WERI-Rb-1 (cell line): ENCODE measurements at places on chromosomes 2 and 18.

- no peak for DNase-seq
Measured at GRCh38 chr2:217107480-217107879, 247.6 kb upstream of the TNP1 start.

DNA sequence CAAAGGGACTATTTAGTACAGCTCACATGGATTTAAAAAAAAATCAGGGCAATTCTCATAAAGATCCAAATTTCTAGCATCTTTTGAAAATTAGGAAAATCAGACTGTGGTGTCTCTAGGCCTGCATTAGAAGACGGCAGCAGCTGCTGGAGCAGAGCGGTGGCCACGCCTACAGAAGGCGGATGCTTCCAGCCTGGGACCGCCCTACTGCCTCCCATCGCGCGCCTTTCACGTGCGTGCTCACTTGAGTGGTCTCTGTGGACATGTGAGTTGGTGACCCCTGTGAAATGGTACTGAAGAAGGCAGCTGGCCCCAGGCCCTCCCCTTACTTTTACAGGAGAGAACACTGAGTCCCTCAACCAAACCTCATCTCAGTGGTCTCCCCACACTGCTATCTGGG, 15.2 kb upstream of the ZFP36L2 start:
- no peak for DNase-seq

- no peak for DNase-seq
Measured at GRCh38 chr2:148282201-148282600, 261.3 kb downstream of the MBD5 start.

DNA sequence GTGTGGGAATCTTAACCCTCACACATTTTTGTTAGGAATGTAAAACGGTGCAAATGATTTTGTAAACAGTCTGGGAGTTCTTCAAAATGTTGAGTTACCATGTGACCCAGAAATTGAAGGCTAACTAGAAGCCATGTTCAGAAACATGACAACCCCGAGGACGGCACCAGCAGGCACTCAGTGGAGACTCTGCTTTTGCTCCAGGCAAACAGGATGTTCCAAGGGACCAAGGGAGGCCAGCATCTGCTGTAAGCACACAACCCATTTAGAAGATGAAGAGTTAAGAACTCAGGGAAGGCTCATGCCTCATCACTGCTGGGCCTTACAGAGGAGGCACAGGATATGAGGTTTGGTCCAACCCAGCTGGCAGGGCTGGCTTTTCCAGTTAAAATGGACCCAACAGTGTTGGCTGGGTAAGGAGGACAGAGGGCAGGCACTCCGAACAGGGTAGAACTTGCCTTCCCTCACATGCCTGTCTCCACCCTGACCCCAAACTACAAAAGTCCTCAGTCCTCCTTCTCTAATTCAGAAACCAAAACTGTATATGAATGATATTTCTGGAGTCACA, 23.6 kb downstream of the PARD6G start:
- no peak for DNase-seq

GRCh38 chr2:78979380-78980151, 45.9 kb upstream of the REG3G start:
- peak; percentile 79 for DNase-seq

DNA sequence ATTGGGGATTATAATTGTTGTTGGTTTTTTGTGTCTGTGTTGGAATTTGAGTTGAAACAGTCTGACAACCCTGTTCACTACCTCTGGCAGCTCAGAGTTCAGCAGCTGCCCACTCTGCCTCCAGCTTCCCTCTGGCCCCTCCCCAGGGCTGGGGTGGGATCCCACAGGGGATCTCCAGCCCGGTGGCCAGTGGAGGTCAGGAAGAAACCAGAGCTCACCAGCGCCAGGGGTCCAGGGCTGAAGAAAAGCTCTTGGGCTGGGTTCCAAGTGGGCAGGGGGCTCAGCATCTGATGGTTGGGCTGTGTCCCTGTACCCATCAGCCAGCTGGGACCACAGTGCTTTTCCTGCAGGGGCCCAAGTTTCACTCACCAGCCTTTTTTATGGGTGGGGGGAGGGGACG, 16.5 kb upstream of the NCL start:
- DNase-seq, result no peak

- no peak for DNase-seq
Measured at GRCh38 chr2:109660046-109660860, 46.1 kb downstream of the SOWAHC start.

GRCh38 chr2:165069151-165069550, 113.8 kb upstream of the SLC38A11 start:
- DNase-seq, result no peak

DNA sequence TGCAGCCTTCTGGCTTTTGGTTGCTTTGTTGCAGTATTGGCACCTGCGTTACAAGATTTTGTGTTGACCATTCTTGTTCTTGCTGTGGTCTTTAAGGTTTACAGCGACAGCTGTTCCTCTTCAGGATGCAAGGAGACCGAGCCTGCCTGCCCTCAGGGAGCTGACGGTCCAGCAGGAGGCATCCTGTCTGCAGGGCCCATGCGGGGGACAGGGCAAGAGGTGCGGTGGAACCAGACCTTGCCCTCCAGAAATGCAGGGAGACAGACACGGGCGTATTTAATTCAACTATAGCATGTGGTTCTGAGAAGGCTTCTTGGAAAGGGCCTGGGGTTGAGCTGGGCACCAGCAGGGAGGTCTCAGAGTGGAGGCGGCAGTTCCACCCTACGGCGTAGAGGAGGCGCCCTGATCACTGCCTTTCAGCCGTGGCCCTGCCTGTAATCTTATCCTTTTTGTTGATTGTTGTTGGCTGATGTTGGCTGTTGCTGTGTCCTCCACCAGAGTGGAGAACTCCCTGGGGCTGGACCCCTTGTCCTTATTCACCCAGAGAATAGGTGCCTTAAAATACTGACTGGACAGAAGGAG, 71.7 kb downstream of the HPCAL1 start:
- DNase-seq, result no peak

DNA sequence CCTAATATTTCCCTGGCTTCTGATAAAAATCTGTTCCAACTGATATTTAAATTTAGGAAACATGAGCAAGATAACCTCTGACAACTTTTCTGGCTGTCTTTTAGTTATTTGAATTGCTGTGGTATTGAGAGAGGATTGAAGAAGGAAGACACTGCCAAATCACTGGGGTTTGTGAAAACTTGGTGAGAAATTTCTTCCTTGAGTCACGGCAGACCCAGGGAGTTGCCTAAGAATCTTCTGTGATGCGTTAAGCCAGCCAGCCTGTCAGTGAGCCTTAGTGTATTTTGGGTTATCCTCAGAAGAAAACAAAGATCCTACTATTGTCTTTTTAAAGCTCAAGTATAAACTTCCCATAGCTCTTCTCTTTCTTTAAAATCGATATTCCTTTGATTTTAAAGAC, 17.5 kb upstream of the DOK6 start:
- DNase-seq, result no peak

GRCh38 chr18:77178559-77178958, 46.0 kb upstream of the MBP start:
- no peak for DNase-seq

- DNase-seq, result no peak
Measured at GRCh38 chr2:234818937-234819336, 132.9 kb upstream of the SH3BP4 start.
